Urothelium cell line (cell line): ENCODE measurements at places on chromosomes 16 and 17.
A peak's percentile ranks its signal among the peaks of the same experiment; 100 is the strongest.

GRCh38 chr16:85018529-85019236, 7.3 kb upstream of the ZDHHC7 start:
- no peak for DNase-seq

DNA sequence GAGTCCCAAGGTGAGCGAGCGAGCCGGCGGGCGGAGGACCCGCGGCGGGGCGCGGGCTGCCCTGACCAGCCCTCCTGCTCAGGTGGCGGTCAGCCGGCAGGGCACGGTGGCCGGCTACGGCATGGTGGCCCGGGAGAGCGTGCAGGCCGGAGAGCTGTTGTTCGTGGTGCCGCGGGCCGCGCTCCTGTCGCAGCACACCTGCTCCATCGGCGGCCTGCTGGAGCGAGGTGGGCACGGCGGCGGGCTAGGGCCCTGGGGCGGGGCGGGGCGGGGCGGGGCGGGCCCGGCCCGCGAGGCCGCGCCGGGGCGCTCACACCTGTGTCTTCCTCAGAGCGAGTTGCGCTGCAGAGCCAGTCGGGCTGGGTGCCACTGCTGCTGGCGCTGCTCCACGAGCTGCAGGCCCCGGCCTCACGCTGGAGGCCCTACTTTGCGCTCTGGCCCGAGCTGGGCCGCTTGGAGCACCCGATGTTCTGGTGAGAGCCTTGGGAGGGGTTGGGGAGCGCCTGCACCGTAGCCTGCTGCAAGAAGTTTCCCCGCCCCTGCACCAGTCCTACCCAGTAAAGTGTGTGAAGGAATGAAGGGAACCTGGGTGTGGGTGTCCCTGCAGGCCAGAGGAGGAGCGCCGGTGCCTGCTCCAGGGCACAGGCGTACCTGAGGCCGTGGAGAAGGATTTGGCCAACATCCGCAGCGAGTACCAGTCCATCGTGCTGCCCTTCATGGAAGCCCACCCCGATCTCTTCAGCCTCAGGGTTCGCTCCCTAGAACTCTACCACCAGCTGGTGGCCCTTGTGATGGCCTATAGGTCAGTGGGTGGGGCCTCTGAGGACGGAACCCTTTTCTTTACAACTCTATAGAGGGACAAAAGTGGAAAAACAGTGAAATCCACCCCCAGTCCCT, 802 bp downstream of the SETD6 start:
- DNase-seq, result peak; percentile 54

DNA sequence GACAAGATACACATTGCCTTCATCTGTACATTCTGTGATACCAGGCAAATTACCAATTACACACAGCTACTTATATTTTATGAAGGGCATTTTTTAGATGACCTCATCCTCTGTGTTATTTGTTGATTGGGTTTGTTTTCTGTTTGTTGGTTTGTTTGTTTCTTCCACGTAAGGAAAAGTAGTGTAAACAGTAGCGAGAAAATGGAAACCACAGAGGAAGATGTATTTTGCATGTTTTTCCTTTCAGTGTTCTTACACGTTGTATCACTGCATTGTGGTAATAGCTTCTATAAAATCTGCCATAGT, 12.9 kb downstream of the C17orf58 start:
- no peak for DNase-seq

GRCh38 chr16:11796227-11797165, 562 bp downstream of the ZC3H7A start:
- peak; percentile 56 for DNase-seq

DNA sequence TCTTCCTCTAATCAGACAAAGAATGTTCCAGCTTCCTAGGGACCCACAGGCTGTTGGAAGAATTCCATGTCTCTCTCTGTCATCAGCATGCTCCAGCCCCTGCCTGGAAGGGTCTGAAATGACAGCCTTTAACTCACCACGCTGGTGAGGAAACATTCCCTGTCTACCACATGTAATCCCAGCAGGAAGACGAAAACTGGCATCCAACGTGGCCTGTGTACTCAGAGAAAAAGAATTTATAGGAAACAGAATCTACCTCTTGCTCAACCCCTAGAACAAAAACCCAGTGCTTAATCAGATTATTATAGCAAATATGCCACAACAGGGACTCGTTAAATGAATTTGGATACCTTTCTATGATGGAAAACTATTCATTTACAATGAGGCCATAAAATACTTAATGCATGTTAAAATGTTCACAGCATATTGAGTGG, 147.3 kb upstream of the FOXF1 start:
- DNase-seq, result peak; percentile 54

GRCh38 chr17:28896491-28896883, 1.0 kb downstream of the FLOT2 start:
- DNase-seq, result no peak

- no peak for DNase-seq
Measured at GRCh38 chr17:60102632-60103096, 23.9 kb upstream of the HEATR6 start.

DNA sequence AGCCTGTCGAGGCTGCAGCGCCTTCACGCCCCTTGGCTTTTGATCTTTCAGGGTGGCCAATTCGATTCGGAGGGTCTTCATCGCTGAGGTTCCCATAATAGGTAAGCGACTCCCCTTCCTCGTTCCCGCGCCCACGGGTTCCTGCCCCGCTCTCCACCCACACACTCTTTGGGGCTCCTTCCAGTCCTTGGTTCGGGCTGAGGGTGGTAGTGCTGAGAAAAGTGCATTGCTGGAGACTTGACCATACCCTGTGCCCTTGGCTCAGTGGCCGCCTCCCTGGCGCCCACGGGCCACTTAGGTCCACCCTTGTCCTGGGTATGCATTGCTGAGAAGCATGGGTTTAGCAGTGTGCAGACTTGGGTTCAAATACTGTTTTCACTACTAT, 491 bp downstream of the POLR2C start:
- DNase-seq, result no peak

- no peak for DNase-seq
Measured at GRCh38 chr17:1000597-1001461, 3.9 kb downstream of the TIMM22 start.

GRCh38 chr16:23079675-23080301, 69.5 kb downstream of the USP31 start:
- DNase-seq, result no peak

DNA sequence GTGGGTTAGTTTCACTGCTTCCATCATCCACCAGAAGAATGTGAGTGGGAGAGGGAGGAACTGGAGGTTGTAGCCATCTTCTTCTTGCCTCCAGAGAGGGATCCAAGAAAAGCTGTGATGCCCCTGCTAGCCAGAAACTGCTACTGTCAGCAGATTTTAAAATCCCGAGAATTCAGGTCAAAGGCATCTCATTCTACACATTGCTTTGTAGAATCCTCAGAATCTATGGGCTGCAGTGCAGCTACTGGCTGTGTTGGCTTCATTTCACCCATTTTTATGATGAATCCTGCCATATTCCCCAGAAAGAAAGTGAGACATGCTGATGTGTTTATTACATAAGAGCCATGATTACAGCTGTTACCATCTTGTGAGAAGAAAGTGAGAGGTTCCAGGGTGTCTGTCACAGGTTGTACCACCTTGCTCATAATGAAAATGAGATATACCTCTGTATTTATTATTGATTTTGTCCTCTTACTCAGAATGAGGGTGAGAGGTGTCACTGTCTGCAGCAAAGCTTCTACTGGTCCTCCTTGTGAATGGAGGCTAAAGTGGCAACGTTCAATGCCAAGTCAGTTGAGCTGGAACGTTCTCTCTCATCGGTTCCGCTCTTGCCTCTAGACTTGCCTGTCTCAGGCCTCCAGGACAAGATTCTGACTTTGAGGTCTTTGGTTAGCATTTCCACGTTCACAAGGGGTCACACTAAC, 50.1 kb upstream of the MYH10 start:
- no peak for DNase-seq

DNA sequence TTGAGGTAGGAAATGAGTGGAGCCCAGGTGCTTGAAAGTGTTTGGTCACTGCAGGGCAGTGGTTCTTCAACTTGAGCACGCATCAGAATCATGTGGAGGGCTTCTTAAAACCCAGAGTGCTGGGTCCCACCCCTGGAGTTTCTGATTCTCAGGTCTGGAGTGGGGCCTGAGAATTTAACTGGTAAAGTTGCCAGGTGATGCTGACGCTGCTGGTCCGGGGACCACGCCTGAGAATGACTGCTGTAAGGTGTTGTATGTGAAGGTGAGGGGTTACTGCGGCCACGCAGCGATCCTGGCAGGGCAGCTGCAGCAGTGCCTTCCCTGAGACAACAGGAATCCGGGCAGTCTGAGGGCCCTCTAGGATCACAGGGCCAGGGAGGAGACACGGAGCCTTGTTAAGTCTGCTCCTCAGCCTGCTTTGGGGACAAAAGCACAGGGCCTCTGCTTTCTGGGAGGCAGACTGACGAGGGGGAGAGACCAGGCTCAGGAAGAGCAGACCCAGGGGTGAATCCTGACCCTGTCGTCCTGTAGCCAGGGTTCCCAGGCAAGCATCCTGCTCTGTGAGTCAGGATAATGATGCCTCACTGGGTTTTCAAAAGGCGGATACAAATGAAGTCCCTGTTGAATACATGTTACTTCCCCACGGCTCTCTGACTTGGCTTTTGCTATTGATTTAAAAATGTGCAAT, 16.2 kb downstream of the CCDC42 start:
- no peak for DNase-seq

GRCh38 chr17:74950207-74950606, 14.5 kb downstream of the OTOP3 start:
- DNase-seq, result peak; percentile 37

DNA sequence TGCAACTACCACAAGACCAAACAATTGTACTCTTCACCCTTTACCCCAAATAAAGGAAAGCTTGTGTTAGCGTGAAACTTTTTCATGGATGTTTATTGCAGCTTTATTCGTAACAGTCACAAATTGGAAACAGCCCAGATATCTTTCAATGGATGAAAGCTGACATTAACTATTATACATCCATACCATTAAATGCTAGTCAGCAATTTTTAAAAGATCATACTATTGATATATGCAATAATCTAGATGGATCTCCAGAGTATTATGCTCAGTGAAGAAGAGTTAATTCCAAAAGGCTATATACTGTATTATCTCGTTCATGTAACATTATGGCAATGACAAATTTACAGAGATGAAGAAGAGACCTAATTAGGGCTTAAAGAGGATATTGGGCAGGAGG, 1491.2 kb upstream of the CDH8 start:
- no peak for DNase-seq

GRCh38 chr16:67736858-67737257, 17.7 kb upstream of the GFOD2 start:
- DNase-seq, result no peak

DNA sequence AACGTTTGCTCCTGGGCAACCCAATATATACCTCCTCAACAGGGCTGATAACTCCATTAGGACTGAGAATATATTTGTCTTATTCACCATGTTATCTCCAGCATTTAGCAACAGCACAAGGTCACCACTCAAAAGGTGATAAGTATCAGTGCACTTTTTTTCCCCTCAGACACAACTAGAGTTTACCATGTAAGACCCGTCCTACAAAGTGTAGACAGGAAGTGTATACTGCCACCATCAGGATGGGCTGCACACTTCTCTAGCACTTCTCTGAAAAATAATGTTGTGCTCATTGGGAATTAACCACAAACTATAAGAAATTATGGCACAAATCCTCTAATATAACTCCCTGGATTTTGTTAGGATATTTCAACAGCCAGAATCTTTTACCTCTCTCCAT, 5.7 kb upstream of the VAT1L start:
- no peak for DNase-seq

- DNase-seq, result no peak
Measured at GRCh38 chr17:78727057-78727456, 55.0 kb downstream of the CYTH1 start.

- DNase-seq, result no peak
Measured at GRCh38 chr17:74369221-74369620, 1.9 kb downstream of the GPR142 start.

DNA sequence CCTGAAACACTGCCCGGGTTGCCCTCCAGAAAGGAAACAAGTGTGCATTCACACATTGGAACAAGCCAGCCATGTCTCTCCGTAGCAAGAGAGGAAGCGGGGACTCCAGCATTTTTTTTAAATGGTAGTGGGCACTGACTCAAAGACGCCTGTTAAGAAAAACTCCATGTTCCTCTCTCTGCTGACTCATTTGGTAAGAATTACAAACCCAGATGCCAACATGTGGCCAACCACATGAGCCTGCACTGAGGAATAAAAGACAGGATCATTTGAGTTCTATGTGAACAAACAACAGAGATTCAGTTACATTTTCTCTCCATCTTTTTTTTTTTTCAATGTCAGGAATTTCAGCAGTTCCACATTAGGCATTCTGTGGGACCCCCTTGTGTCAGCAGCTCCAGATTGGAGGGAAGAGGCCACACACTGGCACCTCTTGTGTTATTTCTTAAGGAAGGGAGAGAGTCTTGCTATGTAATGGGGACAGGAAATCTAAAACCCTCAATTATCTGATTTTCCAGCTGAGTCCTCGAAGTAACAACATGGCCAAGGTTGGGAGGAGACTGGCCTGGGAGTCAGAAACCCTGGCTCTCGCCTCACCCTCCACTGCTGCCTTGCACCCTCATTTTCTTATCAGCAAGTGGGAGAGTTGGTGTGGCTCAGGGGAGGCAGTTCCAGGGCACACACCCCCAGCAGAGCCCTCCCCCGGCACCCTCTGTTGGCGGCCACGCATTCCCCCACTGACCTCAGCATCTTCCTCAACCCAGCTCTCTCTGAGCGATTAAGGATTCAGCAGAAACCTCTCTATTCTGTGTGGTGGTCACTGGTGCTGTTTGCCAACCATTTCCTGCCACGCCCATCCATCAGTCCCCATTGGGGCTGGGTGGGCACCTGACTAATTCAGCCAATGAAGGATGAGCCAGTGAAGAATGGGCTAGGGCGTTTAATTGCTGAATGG, 173.0 kb downstream of the FOXL1 start:
- peak; percentile 81 for DNase-seq

DNA sequence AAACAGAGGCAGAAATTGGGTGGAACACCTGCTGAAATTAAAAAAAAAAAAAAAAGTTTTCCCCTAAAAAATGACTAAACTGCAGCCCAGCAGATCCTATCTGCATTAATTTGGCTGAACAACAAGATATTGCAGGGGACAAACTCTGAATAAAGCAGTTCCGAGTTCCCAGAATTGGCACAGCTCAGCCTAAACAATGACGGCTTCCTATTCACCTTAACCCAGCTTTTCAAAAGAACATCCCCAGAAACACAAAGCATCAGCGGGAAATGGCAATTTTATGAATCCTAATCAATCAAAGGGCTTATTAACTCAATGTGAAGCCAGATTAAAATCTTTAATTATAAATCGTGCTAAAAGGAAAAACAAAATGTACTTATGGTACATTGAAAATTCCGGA, 497.8 kb upstream of the ZFHX3 start:
- DNase-seq, result no peak

DNA sequence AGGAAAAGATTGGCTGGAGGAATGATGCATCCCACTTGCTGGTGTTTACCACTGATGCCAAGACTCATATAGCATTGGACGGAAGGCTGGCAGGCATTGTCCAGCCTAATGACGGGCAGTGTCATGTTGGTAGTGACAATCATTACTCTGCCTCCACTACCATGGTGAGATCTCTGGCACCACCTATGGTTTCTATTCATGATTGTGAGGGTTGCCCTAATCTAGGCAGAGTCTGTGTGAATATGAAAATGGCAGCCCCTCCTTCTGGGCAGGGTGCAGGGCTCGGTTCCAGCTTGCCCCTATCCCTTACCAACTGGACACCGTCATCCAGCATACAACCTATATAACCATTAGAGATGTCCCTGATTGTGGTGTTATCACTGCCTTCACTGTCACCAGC, 33.4 kb downstream of the ITGB3 start:
- no peak for DNase-seq

- no peak for DNase-seq
Measured at GRCh38 chr17:72519598-72519936, 398.7 kb downstream of the SOX9 start.

GRCh38 chr16:10525214-10525825, 55.1 kb downstream of the EMP2 start:
- no peak for DNase-seq

GRCh38 chr16:11152677-11153331, 103.2 kb downstream of the SOCS1 start:
- no peak for DNase-seq
